Ureter (tissue), 1 donor: ENCODE measurements at places on chromosomes 3 and 15. TPM values are rescaled to one million over a fixed set of nuclear protein-coding genes. Genes with fewer than 3 reads are reported as not detected.

HRG gene
- total RNA-seq, result not detected

CIDEC gene
- total RNA-seq, result 1.1 TPM

CLRN1 gene
- not detected for total RNA-seq

DNA sequence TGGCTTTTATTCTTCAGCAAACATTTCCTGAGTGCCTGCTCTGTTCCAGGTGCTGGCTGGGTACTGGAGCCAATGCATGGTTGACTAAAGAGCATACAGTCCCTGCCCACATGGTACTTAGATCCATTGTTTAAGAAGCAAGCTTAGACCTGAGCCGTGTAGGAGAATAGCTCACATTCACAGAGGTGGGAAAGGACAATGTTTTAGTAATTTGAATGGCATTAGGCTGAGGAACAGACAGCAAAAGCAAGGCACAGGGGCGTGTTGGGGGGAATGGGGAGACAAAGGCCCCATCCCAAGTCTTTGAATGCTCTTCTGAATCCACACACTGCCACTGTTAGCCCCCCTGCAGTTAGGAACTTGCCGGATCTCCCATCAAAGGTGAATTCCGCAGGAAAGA is 388.2 kb upstream of the RGMA start:
- no peak for DNase-seq

DNA sequence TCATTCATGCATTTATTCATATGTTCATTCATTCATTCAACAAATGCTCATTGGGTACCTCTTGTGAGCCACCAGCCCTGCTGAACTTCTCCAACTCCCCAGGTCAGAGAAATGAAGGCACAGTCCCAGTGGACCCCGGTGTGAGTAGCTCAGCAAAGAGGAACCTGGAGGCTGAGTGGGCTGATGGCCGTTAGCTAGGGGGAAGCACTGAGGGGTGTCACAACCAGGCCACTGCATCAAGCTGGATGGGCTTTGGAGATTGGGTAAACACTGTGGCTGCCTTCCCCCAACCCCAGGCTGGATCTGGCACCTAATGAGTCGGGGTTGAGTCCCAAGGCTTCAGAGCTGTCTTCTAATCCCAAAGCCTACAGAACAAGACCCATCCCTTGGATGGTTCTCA is 12.1 kb upstream of the ALAS1 start:
- no peak for DNase-seq

- DNase-seq, result no peak
Observed at GRCh38 chr3:170278627-170279026, 56.4 kb downstream of the PRKCI start.

GRCh38 chr15:96320703-96321638 is 9.5 kb upstream of the NR2F2 start:
- DNase-seq, result no peak
